ENCODE measurements at places on chromosomes 11 and 22.
A peak's percentile ranks its signal among the peaks of the same experiment; 100 is the strongest.

GRCh38 chr11:2694995-2695939, 4.5 kb downstream of the KCNQ1OT1 start:
- DNase-seq = no peak

- peak; percentile 69 for DNase-seq
These were observed 56.9 kb downstream of the MICAL2 start for GRCh38 chr11:12167061-12168000.

DNA sequence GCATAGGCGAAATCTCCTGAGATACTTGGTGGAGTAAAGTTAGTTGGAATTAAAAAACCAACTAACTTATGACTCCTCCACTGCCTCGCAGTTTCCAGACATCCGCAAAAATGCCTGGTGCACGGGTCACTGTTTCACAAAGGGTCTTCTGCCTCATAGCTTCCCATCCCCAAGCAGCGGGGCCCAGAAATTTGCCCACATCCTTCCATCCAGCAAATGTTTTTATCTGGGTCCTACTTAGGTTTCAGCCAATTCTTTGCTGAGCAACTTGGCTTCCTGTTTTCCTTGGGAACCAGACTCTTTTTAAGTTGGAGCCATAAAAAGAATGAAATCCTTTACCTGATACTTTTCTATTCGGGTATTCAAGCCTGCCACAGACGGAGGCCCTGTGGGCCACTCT, 36.2 kb downstream of the FZD4 start:
- no peak for DNase-seq

- DNase-seq = no peak
These were observed 108.3 kb downstream of the PKNOX2 start for GRCh38 chr11:125272821-125273220.

GRCh38 chr22:24035296-24035695, 24.2 kb downstream of the CABIN1 start:
- no peak for DNase-seq

DNA sequence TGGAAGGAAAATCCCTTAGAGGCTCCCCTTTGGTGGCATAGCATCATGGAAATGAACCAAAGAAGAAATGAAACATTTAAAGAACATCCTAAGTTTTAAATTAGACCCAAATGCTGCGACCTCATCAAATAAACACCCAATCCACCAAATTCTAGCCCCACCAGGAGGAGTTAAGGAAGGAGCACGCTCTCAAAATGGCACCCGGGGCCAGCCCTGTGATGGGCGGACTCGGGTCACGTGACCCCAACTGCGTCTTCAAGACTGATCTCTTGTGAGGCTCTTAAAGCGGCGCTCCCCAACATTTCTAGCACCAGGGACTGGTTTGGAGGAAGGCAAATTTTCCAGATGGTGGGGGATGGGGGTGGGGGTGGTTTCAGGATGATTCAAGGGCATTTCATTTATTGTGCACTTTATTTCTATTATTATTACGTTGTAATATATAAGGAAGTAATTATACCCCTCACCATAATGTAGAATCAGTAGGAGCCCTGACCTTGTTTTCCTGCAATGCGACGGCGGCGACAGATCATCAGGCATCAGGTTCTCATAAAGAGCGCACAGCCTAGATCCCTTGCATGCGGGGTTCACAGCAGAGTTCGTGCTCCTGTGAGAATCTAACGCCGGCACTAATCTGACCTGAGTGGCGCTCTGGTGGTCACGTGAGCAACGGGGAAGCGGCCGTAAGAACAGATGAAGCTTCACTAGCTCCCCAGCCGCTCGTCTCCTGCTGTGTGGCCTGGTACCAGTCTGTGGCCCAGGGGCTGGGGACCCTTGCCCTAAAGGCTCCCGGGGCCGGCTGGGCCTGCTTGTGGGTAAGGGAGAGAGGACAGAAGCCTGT, 90.6 kb upstream of the SLC22A12 start:
- no peak for DNase-seq

- no peak for DNase-seq
These were observed 13.5 kb downstream of the TSKU start for GRCh38 chr11:76796511-76797198.

DNA sequence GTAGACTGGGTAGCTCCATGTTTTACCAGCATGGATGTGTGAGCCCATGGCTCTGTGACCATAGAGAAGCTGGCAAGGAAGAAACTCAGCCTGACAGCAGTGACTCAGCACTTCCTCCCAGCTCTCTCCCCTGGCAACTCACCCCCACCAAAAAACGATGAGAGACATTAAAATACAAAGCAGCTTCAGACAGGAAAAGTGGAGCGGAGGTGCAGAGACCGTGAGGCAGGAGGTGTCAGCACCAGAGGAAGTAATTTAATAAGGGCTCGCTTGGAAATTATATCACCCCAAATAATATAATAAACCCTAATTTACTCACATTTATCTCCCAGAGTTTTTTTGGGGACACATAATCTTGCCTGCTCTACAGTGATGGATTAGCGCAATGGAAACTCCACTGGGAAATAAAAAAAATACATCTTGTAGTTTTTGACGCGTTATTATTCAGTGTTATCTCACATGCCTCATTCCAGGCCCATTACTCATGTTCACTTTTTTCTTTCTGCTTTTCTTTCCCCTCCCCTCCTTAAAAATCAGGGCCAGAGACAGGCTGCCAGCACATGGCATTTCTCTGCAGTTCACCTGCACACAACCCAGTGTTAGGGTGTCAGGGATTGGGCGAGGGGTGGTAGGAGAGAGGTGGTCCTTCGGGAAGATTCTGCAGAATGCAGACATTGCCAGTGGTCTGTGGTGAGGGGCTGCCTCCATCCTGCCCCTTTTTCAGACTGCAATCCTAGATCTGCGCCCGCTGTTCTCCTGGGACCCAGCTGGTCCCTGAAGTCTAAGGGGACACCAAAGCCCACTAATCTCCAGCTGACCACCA, 170.8 kb downstream of the BUD13 start:
- no peak for DNase-seq

DNA sequence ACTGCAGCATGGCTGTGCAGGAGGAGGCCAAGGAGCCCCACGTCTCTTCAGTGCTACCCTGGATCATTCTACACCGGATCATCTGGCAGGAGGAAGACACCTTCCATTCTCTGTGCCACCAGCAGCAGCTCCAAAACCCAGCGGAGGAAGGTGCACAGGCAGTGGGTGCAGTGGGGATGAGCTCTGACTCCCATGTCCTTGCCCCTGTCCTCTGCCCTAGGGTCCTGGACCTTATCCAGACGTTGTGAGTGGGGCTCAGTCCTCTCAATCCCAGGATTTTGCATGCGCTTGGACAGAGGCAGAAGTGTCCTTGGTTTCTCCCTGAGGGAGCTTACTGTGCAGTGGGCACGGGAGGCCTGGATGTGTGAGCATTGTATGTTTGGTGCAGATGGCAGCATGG, 61.3 kb downstream of the CABIN1 start:
- no peak for DNase-seq

DNA sequence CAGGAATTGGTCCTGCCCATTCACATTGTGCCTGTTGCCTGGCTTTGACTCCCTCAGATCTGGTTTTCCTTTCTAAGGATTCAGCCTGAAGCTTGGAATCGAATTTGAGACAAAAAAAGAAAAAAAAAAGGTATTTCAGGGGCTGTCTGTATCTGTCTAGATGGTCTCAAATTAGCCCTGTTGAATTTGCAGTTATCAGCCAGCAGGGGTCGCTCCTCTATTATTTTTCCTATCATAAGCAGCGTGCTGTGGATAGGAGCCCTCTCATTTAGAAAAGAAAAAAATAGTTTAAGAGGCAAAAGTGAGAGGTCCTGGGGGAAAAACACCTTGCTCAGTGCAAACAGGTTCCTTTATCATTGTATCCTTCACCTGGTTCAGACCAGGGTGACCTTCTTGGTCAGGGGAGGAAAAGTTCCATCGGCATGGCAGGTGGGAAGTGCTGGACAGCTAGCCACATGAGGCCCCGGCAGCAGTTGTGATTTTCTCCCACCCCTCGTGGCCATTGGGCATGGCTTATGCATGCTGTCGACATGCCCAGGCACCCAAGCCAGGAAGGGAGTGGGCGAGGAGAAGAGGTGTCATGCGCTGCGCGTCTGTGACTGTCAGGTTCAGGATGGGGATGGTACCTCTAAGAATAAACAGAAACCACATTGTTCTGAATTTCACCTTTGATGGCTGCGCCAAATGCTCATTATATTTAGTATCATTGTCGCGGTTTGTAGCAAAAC, 13.1 kb downstream of the OR5AK2 start:
- peak; percentile 6 for DNase-seq

- no peak for DNase-seq
These were observed 13.0 kb upstream of the BID start for GRCh38 chr22:17787241-17787640.

- no peak for DNase-seq
These were observed 561.9 kb upstream of the ANO5 start for GRCh38 chr11:21630934-21631478.

DNA sequence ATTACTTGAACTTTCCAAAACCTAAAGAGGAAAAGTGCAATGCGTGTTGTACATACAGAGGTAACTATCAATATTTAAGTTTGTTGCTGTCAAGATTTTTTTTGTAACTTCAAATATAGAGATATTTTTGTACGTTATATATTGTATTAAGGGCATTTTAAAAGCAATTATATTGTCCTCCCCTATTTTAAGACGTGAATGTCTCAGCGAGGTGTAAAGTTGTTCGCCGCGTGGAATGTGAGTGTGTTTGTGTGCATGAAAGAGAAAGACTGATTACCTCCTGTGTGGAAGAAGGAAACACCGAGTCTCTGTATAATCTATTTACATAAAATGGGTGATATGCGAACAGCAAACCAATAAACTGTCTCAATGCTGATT, 2.1 kb downstream of the ADM start:
- no peak for DNase-seq

DNA sequence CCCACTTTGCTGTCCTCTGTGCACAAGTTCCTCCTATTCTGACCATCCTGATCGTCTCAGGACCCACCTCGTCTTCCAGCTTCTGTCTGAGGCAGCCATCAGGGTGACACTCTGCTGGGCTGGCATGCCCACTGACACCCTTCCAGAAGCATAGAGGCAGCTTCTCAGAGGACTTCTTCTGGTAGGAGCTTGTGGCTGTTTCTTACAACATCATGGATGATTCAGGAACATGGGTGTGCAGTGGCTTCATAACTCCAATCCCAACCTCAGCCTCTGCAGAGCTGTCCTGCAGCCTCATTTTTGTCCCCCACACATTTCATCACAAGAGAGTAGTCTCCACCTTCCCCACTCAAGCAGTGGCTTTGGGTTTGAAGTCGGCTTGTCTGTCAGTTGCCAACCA, 20.9 kb upstream of the CTR9 start:
- DNase-seq = no peak

GRCh38 chr22:44928136-44928463, 81.7 kb downstream of the PHF21B start:
- DNase-seq = no peak

GRCh38 chr11:71252269-71252769, at the start of gene SHANK2:
Gene SHANK2 (minus strand): TSS chr11:71252577. CDS start chr11:71147326, 105,251 bp downstream.
- DNase-seq = no peak

GRCh38 chr11:61874377-61874809, 17.0 kb downstream of the FADS3 start:
- DNase-seq = no peak

GRCh38 chr11:65136515-65137096, 2.3 kb upstream of the SYVN1 start:
- no peak for DNase-seq

DNA sequence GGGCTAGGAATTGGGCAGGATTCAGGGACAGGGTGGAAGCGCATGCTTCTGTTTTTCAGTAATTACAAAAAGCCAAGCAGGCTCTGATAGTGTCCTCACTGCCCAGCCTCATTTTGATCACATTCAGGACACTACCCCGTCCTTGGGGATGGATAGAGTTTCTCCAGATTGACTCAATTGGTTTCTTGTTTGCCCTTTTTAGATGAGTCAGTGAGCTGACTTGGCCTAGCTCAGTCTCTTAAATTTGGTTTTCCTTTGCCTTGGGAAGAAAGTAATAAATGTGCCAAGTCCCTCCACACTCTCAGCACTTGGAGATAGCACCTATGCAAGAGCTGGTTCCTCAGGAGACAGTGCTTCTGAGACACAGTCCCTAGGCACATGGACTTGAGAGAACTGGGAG, 25.5 kb downstream of the DKK3 start:
- peak; percentile 74 for DNase-seq

DNA sequence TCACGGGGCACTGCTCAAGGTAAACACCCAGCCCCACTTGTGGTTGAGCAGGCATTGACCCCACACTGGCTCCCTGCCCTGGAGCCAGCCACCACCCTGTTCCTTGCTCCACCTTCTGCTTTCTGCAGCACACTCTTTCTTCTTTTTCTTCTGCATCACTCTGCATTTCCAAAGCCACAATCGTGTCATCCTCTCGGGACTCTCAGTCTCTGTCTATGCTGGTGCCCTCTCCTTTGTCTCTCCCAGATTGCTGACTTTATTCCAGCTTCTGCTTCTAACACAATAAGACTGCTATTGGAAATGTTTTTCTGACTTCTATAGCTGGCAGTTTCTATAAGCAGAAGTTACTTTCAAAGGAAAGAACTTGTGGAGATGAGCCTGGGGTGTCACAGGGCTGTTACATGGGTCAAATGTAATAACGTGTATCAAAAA, 14.4 kb downstream of the GRAP2 start:
- no peak for DNase-seq

Measured in adipocyte (in vitro differentiated cells).